ENCODE measurements at places on chromosomes 12 and 14. TPM values are rescaled to one million over a fixed set of nuclear protein-coding genes. Genes with fewer than 3 reads are reported as not detected.

DNA sequence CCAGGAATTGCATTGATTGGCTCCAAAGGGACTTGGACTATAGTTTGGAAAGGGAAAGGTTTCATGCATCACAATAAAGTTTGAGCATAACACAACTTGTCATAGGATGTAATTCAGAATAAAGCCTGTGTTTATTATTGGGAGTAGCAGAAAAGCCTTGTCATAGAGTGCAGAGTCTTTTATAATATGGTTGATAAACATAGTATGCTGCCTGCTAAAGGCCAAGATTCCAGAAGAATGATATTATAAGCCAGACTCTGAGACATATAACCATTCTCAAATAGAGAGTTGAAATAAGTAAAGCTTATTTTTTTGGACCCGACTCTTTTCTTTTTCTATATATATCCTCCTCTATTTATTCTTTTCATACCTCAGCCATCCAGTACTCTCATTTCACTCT lies 207.3 kb downstream of the LRIG3 start:
- DNase-seq = no peak

DNA sequence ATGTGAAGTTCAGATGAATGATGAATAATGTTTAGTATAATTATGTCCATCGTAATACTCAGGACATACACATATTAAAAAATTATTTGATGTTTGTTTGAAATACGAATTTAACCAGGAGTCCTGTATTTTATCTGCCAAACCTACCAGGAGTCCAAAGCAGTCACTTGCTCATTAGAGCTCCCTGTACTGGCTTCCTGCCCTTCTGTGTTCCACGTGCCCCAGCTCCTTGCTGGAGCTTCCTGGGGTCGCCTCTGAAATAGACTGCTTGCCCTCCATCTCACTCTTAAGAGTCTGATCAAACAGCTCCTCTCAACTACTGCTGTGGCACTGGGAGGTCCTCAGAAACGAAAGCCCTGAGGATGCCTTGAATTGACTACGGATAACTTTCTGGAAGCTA lies 87.3 kb upstream of the DHRS4 start:
- no peak for DNase-seq

Gene DNAJC22
- 22.1 TPM for polyA plus RNA-seq

- DNase-seq = no peak
These were observed 37.2 kb downstream of the BEGAIN start for GRCh38 chr14:100549834-100550625.

Gene FSCB
- polyA plus RNA-seq = not detected

DNA sequence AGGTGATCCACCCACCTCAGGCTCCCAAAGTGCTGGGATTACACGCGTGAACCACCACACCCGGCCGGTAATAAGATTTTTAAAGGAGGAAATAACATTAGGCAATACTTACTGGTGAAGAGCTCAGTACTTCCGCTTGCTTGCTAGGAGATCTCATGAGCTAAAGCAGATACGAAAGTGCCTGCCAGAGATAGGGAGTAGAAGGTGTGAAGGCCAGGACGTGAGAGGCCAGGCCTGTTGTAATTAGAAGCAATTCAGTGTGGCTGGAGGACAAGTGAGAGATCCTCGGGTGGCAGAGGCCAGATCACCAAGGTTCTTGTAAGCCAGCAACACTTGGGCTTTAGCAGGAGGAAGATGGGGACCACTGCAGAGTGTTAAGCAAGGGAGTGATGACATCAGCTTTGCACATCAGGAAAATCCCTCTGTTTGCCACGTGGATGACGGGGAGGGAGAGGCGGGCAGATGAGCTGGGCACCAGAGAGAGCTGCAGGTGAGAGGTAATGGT lies 7.6 kb downstream of the TECPR2 start:
- no peak for DNase-seq

DNA sequence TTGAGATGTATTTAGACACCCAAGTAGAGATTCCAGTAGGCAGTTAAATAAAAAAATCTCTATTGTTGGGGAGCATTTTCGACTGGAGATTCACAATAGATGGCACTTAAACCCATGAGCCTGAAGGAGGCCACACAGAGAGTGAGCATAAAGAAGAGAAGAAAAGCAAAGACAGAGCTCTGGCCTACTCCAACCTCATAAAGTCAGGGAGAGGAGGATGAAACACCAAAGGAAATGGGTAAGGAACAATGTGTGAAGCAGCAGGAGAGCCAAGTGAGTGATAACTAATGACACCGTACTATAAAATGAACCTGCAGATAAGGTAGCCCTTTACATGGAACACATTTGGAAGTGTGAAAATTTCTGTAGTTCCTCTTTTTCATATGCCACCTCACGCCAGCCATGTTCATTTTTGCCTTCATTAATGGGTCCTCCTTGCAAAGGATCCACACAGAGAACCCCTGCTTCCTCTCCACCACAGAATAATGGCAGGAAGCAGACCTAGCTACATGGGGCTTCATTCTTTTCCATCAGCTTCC lies 150.0 kb upstream of the SYT10 start:
- no peak for DNase-seq

GRCh38 chr14:53470351-53471043 lies 317.4 kb upstream of the DDHD1 start:
- no peak for DNase-seq

DNA sequence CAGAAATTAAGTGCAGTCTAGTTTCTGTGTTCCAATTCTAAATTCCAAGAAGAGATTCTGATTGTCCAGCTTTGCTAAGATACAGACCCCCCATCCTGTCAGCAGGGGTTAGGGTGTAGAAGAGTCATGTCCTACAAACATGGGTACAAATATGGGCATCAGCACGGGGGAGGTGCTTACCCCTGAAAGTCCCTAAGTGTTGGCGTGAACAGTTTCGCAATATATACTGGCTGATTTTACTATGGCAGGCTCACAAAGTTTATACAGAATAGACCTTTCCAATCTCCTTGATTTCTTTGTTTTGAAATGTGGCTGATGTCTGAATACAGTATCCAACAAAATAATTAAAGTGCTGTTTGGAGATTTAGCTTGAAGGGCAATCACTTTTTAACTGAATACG lies 71.6 kb upstream of the PPM1H start:
- no peak for DNase-seq
